ENCODE measurements at places on chromosomes 4 and X.
A peak's percentile ranks its signal among the peaks of the same experiment; 100 is the strongest.

GRCh38 chr4:154406018-154406795 lies 85.4 kb downstream of the DCHS2 start:
- DNase-seq = no peak

DNA sequence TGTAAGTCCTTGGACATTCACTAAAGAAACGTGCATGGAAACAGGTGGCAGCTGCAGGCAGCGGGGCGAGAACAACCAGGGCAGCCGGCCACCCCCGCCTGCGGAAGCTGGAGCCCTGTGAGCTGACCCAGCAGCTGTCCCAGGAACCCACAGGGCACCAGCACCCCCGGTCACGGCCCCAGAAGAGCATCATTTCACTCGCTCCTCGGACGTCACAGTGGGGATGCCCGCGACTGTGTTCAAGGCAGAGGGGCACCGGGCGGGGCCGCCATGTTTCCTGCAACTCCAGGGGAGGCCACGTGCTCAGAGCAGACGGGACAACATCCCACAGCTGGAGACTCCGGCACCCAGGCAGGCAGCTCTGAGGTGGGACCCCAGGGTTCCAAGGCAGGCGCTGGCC lies 45.0 kb upstream of the CPLX1 start:
- no peak for DNase-seq

DNA sequence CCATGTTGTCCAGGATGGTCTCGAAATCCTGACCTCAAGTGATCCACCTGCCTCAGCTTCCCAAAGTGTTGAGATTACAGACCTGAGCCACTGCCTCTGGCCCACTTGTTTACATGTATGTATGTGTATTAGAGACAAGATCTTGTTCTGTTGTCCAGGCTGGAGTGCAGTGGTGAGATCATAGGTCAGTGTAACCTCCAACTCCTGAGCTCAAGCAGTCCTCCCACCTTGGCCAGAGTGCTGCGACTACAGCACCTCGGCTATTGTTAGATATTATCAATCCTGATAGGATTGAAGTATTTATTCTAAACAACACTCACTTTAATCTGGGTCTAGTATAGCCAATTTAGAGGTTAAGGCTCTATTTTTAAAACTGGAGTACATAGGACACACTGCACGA lies 36.0 kb downstream of the PAGE1 start:
- DNase-seq = no peak

- DNase-seq = no peak
Measured at GRCh38 chr4:8547912-8548730, 32.1 kb upstream of the GPR78 start.

GRCh38 chr4:148054275-148054674 lies 322.4 kb downstream of the ARHGAP10 start:
- DNase-seq = no peak

DNA sequence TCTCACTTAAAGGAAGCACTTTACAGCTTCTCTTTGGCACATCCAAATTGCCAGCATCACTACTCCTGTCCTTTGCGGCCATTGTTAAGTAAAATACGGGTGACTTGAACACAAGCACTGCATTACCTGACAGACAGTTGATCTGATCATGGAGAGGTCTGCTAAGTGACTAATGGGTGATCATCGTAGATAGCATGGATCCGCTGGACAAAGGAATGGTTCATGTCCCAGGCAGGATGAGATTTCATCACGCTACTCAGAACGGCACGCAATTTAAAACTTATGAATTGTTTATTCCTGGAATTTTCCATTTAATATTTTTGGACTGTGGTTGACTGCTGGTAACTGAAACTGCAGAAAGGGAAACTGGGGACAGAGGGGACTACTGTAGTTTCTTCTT lies 94.1 kb downstream of the NEUROG2 start:
- DNase-seq = no peak

DNA sequence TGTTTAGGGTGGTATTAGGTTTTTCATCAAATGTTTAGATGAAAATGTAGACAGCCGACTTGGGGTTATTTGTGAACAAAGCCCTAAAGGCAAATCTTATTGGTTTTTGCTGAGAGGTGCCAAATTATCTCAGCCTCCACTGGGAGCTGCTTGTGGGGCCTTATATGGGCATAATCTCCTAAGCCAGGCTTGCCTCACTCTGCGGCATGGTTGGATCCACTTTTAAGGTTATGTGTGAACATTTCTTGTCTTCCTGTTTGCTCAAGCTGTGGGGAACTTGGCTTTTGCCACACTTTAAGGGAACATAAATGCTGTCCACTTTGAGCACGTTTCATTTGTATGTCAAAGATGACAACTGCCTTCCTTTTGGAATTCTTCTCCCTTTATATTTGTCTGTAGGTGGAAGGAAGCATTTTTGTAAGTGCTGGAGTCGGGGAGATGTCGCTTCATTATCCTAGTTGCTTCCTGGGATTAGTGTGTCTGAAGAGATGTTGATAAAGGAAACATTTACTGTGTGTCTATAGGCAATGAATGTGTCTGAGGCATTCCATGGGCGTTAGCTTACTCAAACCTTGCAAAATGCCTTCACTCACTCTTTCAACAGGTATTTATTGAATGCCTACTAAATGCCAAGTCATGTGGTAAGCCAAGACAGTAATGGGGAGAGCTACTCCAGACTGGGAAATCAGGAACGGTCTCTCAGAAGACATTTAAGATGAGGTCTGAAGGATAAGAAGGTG lies 78.3 kb downstream of the SLC9A6 start:
- no peak for DNase-seq

DNA sequence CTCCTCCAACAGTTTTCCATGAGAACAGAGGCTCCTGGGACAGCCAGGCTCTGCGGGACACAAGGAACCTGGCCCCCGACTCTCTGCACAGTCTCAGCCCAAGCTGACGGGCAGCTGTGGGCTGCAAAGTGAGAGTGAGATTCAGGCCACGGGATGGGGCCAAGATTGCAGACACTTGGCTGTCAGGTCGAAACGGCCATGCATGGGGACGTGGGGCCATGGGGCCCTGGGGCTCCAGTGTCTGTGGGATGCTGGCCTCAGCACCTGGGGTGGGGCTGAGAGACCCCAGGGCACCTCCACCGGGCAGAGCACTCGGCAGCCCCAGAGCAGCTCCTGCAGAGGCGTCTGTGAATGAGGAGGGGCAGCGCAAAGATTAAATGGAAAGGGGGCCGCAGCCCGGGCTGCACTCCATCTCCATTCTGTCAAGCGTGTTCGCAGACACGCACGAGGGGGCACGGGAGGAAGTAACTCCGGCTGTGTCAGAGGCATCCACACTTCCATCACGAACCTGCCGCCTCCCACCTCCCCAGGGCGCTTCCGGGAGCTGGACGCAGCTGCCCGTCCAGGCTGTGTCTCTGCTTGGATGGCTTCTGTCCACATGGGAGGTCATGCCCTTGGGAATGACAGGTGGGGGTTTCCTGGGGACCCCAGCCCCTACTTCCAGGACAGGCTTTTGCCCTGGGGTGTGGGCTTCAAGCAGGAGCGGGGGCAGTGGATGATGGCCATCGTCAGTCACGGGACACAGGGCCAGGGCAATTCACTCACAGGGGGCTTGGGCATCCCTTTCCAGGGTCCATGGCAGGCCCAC lies 82.8 kb upstream of the NKX1-1 start:
- DNase-seq = no peak

- no peak for DNase-seq
Measured at GRCh38 chrX:139191746-139192385, 338.7 kb upstream of the F9 start.

GRCh38 chrX:24055043-24055356 lies 244 bp downstream of the EIF2S3 start:
- no peak for DNase-seq

GRCh38 chr4:81214144-81214880 lies 710 bp downstream of the PRKG2 start:
- no peak for DNase-seq

DNA sequence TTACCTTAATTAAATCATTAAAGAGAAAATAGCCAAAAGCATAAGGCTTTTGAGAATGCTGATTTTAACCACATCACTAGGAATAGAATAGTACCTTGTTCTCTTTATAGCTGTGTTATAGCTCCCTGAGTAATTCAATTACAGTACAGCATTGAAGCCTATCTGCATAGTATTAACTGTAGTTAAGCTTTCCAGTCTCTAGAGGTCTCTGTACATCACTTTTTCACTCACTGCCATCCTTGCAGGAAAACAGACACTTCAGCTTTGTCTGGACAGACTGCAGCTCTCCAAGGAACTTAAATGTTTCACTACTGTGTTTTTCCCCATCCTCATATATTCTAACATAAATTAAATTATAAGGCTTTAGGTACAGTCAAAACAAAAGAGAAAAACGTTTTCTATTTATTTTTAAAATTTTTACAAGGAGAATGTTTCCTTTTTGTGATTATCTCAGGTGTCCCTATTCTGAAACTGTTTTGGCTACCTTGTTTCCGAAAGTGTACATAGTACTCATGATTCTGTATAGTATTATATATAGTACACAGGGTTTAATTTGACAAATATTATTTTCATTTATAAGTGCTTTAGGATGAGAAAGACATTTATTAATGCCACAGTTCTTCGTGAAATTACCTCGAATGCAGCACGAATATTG lies 407.9 kb downstream of the PCDH18 start:
- DNase-seq = no peak

DNA sequence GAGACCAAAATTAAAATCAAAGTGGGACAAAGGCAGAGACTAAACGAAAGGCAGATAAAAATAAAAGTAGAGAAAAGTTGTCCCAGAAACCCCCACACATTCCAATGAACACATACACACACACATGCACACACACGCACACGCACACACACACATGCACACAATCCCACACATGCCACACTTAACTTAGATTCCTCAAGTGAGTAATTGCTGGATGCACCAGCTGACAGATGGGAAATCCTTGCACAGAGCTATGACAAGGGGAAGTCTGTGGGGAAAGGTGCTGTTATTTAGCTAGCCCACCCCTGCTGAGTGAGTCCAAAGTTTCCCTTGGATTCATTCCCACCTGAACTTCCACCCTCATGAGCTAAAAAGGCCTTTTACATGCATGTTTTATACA lies 233.9 kb downstream of the RAB28 start:
- DNase-seq = no peak

DNA sequence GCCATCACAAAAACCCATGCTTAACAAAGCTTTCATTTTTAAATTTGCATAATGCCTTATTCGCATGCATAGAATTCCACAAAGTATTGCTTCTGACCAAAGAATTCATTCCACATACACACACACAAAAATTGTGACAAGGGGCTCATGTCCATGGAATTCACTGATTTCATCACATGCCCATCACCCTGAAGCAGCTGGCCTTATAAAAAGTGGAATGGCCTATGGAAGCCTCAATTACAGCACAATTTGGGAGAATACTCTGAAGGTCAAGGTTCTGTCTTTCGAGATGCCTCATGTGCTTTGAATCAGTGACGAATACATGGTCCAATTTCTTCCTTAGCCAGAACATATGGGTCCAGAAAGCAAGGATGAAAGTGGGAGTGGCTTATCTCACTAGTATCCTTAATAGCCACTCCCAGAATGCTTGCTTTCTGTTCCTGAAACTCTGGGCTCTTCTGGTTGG lies 165.7 kb downstream of the KDR start:
- DNase-seq = no peak

DNA sequence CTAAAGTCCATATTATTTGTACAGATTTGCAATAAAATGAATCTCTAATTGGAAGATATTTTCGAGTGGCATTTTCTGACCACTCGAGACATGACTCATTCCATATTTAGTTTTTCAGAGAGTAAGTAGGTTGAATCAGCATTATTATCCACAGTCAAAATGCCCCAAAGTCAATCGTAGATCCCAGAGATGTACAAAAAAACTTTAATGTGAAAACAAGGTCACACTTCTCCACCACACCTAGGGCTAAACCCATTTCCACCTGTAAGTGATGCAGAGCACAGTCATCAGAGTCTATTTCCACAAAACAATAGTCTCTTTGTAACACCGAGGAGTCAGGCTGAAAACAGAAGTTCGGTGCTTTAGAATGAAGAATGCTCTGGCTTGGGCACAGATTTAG lies 117.1 kb upstream of the TENM3 start:
- DNase-seq = no peak

DNA sequence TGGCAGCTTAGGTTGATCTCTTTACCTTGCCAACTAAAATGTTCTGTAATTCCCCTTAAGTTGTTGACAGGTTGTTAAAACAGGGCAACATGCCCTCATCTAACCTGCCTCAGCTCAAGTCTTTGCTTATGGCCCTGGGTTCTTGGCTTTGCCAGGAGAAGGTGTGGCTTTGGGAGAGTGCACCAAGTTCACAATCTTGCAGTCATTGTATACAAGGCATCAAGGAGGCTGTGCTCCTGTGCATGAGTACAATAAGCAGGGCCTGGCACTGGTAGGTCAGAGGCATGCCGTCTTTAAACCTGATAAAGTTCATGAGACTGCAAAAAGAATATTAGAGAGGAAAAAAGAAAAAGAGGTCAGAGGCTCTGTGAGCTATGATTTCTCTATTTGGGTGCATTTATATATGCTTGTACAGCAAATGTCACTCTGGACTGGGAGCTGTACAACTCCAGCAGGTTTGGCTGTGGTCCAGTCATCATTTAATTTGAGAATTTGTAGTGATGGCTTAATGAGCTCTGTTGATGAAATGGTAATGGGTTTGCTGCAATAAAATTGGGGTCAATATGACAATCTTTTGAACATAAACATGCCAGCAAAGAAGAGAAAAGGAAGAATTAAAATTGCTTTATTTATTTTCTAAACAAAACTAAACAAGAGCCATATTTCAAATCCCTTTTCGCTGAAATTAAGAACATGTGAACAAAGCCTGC lies 30.3 kb downstream of the AREG start:
- DNase-seq = no peak

DNA sequence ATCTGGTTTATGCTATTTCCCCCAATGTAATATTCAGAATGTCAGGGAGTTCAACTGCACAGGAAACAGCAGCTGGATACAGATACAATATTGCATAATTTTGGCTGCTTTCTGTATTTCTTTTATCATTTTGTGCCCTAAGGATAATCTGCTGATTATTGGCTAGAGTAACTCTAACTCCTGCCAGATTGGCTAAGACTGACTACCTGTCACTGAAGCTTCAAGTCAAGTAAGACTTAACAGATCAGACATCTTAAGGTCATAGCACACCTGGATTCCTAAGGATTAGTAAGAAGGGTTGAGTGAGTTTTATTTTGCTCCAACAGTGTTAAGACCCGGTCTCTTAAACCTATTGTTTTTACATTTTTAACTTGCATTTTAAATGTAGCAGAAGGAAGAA lies 136.8 kb downstream of the KLF8 start:
- no peak for DNase-seq

GRCh38 chr4:78864405-78865024 lies 74.7 kb downstream of the PAQR3 start:
- DNase-seq = peak; percentile 93

DNA sequence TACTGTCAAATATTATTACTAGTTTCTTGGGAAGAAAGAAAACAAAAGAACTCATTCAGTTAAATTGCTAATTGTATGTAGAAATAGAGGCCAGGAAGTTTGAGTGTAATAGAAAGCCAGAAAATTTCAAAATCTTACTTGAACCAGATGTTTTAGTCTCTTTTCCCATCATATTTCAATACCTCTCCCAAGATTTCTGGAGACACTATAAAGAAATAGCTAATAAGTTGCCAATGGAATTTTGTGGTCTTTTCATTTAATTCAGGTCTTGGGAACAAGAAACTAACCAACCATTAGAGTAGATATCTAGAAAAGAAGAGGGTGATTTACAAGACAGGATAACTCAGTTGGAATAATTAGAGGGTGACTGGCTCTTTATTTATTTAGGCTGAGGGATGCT lies 112.2 kb downstream of the AGTR2 start:
- DNase-seq = no peak

GRCh38 chr4:7323872-7324650 lies 110.7 kb downstream of the PSAPL1 start:
- no peak for DNase-seq
